ENCODE measurements at places on chromosomes 12 and 14. TPM values are rescaled to one million over a fixed set of nuclear protein-coding genes. Genes with fewer than 3 reads are reported as not detected.
A peak's percentile ranks its signal among the peaks of the same experiment; 100 is the strongest.

- peak; percentile 52 for DNase-seq
These were observed 161.1 kb downstream of the SNAPC1 start for GRCh38 chr14:61923348-61923747.

GRCh38 chr12:95228617-95229016, 11.0 kb downstream of the VEZT start:
- DNase-seq = no peak

DNA sequence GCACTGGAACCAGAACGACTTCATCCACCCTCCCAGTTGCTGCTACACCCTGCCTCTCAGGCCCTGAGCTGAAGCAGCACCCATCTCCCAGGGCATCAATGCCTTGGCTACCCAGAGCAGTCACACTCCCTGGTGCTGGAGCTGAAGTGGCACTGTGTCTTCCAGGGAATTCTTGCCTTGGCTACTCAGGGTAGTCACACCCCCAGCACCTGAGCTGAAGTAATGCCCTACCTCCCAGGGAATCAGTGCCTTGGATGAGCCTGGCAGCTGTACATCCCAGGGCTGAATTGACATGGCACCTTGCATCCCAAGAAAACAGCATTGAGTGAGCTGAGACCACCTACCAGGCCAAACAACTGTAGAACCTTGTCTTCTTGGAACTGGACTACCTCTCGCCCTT, 41.2 kb upstream of the TSPAN11 start:
- no peak for DNase-seq

DNA sequence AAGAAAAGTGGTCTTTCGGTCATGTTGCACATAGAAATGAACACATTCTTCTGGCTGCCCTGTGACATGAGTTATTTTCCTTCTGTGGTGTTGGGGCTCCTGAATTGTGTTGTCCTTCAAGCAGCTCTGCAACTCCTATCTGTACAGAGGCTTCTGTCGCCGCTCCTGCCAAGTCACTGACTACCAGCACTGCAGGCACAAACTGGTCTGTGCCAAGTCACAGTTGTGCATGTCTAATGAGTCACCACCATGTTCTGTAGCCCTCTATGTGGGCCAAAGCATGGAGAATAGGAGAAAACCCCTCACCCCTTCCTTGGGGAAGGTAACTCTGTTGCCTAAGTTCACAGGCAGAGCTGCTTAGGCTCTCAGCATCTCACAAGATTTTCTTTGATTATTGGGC, 283.3 kb downstream of the RPL10L start:
- no peak for DNase-seq

GRCh38 chr14:34051966-34052657, 101.2 kb upstream of the EGLN3 start:
- no peak for DNase-seq

GRCh38 chr12:32567296-32567674, 111.8 kb upstream of the DNM1L start:
- no peak for DNase-seq

DNA sequence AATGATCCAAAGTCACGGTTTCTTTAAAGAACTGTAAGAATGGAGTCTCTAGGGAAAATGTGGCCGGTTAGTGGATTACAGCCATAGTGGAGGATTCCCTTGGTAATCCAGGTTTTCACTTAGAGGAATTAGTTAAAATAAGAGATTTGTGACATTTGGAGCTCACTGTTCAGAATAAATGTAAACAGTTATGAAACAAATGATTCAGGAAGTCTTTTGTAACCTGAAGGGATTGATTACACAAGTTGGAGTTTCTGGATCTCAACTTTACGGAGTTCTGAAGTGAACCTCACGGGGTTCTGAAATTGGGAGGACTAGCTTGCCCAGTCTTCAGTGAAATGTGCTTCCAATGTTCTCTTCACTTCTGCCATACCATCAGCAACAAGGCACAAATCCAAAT, 234.4 kb upstream of the FKBP4 start:
- DNase-seq = no peak

DNA sequence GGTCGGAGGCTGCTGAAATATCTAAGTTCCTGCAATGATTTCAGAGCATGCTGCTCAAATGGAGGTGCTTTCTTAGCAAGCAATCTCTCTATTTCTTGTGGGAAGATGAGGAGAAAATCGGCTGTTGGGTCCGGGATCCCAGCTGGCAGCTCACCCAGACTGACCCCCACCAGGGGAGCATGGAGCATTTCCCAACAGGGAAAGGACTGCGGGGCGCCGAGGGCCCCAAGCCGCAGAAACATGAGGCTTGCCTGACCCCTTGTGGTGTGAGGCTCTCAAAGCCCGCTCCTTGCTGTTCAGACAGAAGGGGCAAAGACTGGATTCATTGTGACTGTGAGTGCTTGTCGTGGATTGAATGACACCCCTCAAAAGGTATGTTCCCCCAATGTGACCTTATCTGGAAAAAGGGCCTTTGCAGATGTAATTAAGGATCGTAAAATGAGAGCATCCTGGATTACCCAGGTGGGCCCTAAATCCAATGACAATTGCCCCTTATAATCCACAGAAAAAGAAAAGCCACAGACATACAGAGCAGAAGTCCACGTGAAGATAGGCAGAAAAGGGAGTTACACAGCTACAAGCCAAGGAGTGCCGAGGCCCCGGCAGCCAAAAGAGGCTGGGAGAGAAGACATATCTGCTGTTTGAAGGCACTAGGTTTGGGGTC, 116.3 kb upstream of the VASH1 start:
- DNase-seq = peak; percentile 18

GRCh38 chr12:14148489-14149270, 167.3 kb upstream of the GRIN2B start:
- DNase-seq = no peak

GRCh38 chr14:95857275-95857674, 19.4 kb upstream of the TUNAR start:
- no peak for DNase-seq

GRCh38 chr12:131442337-131442918, 268.5 kb upstream of the SFSWAP start:
- no peak for DNase-seq

DNA sequence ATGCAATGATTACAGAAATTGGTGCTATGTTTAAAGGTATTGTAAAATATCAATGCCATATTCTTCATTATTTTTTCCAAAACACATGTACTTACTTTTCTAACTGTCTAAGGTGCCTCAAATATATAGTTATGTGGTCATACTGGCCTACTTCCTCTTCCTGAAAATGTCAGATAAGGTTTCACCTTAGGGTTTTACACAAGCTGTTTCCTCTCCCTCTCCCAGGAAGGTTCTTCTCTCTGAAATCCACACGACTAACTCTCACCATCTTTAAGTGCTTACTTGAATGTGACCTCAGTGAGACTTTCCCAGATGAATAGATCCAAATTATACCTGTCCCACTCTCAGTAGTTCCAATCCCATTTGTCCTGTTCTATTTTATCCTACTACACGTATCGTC, 11.6 kb upstream of the CLEC4D start:
- no peak for DNase-seq

DNA sequence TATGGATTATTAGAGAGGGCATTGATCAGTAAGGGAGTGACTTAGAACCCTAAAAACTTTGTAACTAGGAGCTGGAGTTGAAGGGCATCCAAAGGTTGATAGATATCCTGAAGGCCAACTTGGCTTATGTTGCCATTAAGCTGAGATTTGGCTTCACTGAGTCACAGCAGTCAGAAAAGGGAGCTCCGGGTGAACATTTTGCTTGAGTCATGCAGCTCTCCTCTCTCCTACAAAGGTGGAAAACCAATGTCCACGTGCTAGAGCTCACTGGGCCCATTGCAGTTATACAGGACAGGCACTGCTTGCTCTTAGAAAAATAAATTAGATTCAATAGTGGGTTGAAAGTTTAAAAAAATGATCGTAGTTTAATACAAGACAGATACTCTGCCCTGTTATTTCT, 87.3 kb upstream of the LRIG3 start:
- DNase-seq = no peak

GRCh38 chr12:65232476-65233077, 45.9 kb upstream of the MSRB3 start:
- peak; percentile 8 for DNase-seq

- no peak for DNase-seq
These were observed 79.9 kb downstream of the LLPH start for GRCh38 chr12:66050610-66051009.

PGF gene
- polyA plus RNA-seq = 26.2 TPM

IGFBP6 gene
- polyA plus RNA-seq = 67.0 TPM

CLEC1B gene
- polyA plus RNA-seq = not detected

PRR4 gene
- 4.7 TPM for polyA plus RNA-seq

OR6C2 gene
- not detected for polyA plus RNA-seq

RNF212B gene
- 0.65 TPM for polyA plus RNA-seq

ESR2 gene
- polyA plus RNA-seq = 0.36 TPM

ACTR6 gene
- polyA plus RNA-seq = 17.7 TPM

WIF1 gene
- polyA plus RNA-seq = 4.0 TPM

ZFHX2 gene
- 0.97 TPM for polyA plus RNA-seq

SCNN1A gene
- polyA plus RNA-seq = not detected

Data from muscle of arm (tissue), 14 donors.